H9 (cell line): ENCODE measurements at places on chromosomes 3 and 15. TPM values are rescaled to one million over a fixed set of nuclear protein-coding genes. Genes with fewer than 3 reads are reported as not detected.

- no peak for DNase-seq
- no peaks in the 10 kb centered on the region for H3K27me3 ChIP-seq
- H3K36me3 ChIP-seq, result peaks cover 12% of the 10 kb centered on the region
- H3K27ac ChIP-seq, result no peak overlapping the region
- no peaks in the 10 kb centered on the region for H3K4me1 ChIP-seq
- H3K4me3 ChIP-seq, result no peak overlapping the region
These were observed 30.7 kb upstream of the SLC24A5 start for GRCh38 chr15:48090115-48090514.

GRCh38 chr3:50323092-50323600 lies 601 bp upstream of the HYAL2 start:
- H3K4me3 ChIP-seq, result peak overlapping the region; percentile 85
- no peak overlapping the region for H3K27ac ChIP-seq
- DNase-seq, result no peak
- peaks cover 31% of the 10 kb centered on the region for H3K36me3 ChIP-seq
- peaks cover 6% of the 10 kb centered on the region; the same call in 1 of the 2 replicates for H3K4me1 ChIP-seq
- H3K27me3 ChIP-seq, result no peaks in the 10 kb centered on the region

- no peaks in the 10 kb centered on the region for H3K27me3 ChIP-seq
- H3K4me1 ChIP-seq, result peaks cover 2% of the 10 kb centered on the region; the same call in 1 of the 2 replicates
- no peak for DNase-seq
- H3K4me3 ChIP-seq, result no peak overlapping the region
- no peak overlapping the region for H3K27ac ChIP-seq
These were observed 5.0 kb upstream of the UBE2E1 start for GRCh38 chr3:23800731-23801130.

GRCh38 chr15:63035253-63035652 lies 7.3 kb upstream of the TPM1 start:
- H3K4me3 ChIP-seq, result no peak overlapping the region
- peaks cover 4% of the 10 kb centered on the region; the same call in 1 of the 2 replicates for H3K4me1 ChIP-seq
- no peak for DNase-seq
- no peaks in the 10 kb centered on the region for H3K27me3 ChIP-seq
- peaks cover 4% of the 10 kb centered on the region for H3K36me3 ChIP-seq

DNA sequence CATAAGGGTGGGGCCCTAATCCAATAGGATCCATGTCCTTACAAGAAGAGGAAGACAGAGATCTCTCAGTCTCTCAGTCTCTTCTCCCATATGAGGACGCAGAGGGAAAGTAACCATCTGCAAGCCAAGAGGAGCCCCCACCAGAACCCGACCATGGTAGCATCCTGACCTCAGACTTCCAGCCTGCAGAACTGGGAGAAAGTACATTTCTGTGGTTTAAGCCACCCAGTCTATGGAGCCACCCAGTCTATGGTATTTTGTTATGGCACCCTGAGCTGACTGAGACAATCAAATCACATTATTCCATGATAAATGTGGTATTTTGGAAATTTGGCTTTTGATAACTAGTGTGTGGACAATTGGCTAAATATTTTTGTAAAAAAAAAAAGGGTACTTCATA lies 101.5 kb upstream of the TMC3 start:
- H3K27me3 ChIP-seq, result no peaks in the 10 kb centered on the region
- no peaks in the 10 kb centered on the region for H3K4me1 ChIP-seq
- H3K36me3 ChIP-seq, result no peaks in the 10 kb centered on the region
- DNase-seq, result no peak
- H3K4me3 ChIP-seq, result no peak overlapping the region

DNA sequence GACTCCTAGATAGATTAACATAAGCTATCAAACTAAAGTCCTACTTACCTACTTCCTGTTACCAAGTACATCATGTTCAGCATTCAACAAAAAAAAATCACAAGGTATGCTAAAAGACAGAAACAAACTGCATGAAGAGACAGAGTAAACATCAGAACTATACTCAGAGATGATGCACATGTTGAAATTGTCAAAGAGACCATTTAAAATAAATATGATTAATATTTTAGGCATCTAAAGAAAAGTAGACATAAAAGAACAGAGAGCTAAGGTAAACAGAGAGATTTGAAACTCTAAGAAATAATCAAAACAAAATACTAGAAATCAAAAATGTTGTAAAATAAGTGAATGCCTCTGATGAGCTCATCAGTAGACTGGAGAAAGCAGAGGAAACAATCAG lies 224.8 kb upstream of the STAC start:
- no peak overlapping the region for H3K27ac ChIP-seq
- H3K36me3 ChIP-seq, result no peaks in the 10 kb centered on the region
- no peak overlapping the region for H3K4me3 ChIP-seq
- no peaks in the 10 kb centered on the region for H3K27me3 ChIP-seq
- H3K4me1 ChIP-seq, result peaks cover 6% of the 10 kb centered on the region; the same call in 1 of the 2 replicates

GRCh38 chr15:73907035-73907408 lies 19.2 kb upstream of the LOXL1 start:
- H3K27ac ChIP-seq, result no peak overlapping the region
- no peak for DNase-seq
- no peaks in the 10 kb centered on the region; the same call in 1 of the 2 replicates for H3K4me1 ChIP-seq

DNA sequence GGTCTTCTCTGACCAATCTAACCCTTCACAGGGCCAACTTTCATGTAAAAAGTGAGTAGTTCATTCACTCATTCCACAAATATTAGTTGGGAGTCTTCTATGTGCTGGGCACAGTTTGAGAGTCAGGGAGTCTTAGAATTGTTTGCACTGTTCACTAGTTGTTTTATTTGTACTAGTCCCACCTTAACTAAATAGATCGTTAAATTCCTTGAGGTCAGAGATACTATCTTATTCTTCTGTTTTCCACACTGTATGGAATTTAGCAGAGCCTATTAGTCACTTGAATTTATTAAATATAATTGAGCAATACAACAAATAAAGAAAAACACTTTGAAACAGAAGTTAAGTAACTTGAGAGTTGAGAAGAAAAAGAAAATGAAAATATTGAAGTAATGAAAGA lies 40.8 kb upstream of the SPTSSB start:
- no peak overlapping the region for H3K27ac ChIP-seq
- peaks cover 1% of the 10 kb centered on the region; the same call in 1 of the 2 replicates for H3K4me1 ChIP-seq
- no peak for DNase-seq
- H3K36me3 ChIP-seq, result peaks cover 8% of the 10 kb centered on the region
- no peaks in the 10 kb centered on the region for H3K27me3 ChIP-seq

GRCh38 chr3:184234224-184234623 lies 4.8 kb downstream of the VWA5B2 start:
- H3K4me1 ChIP-seq, result no peaks in the 10 kb centered on the region
- no peaks in the 10 kb centered on the region for H3K36me3 ChIP-seq
- peaks cover 27% of the 10 kb centered on the region for H3K27me3 ChIP-seq

GRCh38 chr15:47725906-47726305 lies 8.6 kb downstream of the SEMA6D start:
- DNase-seq, result no peak
- H3K4me3 ChIP-seq, result no peak overlapping the region
- H3K4me1 ChIP-seq, result no peaks in the 10 kb centered on the region
- no peaks in the 10 kb centered on the region for H3K27me3 ChIP-seq
- H3K36me3 ChIP-seq, result peaks cover 13% of the 10 kb centered on the region; the same call in 1 of the 2 replicates

DNA sequence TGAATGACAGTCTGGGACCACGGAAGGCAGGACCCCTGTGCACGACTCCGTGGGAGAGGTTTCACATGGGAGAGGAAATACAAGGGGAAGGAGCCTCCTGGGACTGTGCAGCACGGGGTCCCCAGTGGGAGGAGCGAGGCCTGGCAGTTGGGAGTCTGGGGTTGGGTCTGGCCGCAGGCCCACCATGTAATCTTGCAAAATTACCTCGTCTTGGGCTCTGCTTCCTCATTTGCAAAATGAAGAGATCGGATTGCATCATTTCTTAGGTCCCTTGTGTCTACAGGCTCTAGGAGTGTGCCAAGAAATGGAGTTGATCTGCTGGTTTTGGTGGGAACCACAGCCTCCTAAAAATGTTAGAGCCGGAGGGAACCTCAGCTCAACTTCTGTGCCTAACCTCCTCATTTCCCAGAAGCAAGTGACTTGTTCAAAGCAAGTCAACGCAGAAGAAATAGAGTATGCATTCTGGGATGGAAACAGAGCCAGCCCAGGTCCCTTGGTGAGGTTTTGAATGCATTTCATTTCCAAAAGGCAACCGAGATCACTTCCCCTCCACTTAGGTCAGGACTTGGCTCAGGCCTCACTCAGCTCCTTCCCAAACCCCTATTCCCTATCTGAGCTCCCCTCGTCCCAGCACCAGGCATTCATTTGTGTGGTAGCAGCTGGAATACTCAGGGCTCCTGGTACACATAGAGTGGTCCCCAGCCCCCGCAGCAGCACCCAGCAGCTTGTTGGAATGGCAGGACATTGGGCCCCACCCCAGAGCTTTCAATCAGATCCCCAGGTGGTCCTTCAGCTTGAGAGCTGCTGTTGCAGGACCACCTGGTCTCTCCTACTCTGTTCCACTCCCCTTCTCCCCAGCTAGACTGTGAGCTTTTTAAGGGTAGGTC lies 267.7 kb downstream of the XXYLT1 start:
- no peaks in the 10 kb centered on the region for H3K4me1 ChIP-seq
- no peak overlapping the region for H3K27ac ChIP-seq
- DNase-seq, result no peak
- no peak overlapping the region for H3K4me3 ChIP-seq

DNA sequence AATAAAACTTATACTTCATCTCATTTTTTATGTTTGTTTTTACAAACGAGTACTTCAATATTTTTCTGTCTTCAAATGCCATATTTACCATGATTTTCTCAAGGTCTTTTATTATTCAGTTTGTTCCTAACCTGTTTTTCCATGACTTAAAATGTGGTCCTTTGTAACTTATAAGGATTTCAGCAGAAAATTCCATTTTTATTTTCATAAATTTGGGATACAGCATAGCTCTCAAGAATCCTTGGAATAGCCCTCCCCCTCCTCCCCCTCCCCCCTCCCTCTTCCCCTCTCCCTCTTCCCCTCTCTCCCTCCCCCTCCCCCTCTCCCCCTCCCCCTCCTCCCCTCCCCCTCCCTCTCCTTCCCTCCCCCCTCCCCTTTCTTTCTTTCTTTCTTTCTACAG lies 14.9 kb upstream of the STX19 start:
- no peak overlapping the region for H3K4me3 ChIP-seq
- H3K27me3 ChIP-seq, result no peaks in the 10 kb centered on the region
- no peak overlapping the region for H3K27ac ChIP-seq
- H3K4me1 ChIP-seq, result no peaks in the 10 kb centered on the region
- peaks cover 45% of the 10 kb centered on the region for H3K36me3 ChIP-seq

DNA sequence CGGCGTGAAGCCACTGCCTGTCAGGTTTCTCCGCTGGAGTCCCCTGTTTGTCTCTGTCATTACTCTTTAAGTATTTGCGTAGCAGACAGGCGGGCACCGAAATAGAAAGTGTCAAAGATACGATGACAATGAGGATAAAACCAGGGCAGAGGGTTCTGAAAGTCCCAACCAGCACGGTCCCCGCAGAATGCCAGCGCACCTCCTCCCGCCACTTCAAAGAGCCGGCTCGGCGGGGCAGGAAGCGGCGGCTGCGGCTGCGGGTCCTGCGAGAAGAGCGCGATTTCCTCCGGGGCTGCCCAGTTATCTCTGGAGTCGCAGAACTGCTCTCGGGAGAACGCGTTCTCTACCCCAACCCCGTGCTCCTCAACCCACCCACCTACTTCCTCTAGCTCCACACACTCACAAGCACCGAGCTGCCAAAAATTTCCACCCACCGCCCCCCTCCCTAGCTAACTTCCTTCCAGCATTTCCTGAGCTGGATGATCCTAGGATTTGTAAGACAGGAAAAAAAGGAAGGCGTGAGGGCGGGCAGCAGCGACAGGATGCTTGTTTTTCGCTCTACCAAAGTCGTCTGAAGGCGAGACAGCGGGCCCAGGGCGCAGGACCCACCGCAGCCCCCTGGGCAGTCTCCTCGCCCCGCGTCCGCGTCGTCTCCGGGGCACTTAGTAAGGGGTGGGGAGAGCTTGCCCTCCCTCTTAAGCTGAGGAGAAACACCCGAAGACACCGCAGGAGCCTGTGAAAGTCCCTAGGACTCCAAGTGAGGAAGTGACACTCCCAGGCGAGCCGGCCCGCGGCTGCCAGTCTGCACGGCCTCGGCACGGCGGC lies at the start of gene ARHGAP31:
Gene ARHGAP31, plus strand, starts transcription at position 513 of the 825 bp plus-strand sequence. CDS start 522 bp downstream, outside the sequence.
- H3K27ac ChIP-seq, result no peak within 1 kb of the TSS
- no peaks in the 10 kb centered on the region for H3K36me3 ChIP-seq
- no peaks in the 10 kb centered on the region for H3K27me3 ChIP-seq
- peak within 1 kb of the TSS; percentile 87 for H3K4me3 ChIP-seq
- peak; percentile 73 for DNase-seq
- H3K4me1 ChIP-seq, result peaks cover 3% of the 10 kb centered on the region; the same call in 1 of the 2 replicates

GRCh38 chr3:152208439-152208838 lies 60.3 kb upstream of the MBNL1 start:
- no peak overlapping the region for H3K27ac ChIP-seq
- H3K27me3 ChIP-seq, result no peaks in the 10 kb centered on the region
- H3K4me1 ChIP-seq, result no peaks in the 10 kb centered on the region; the same call in 1 of the 2 replicates

DNA sequence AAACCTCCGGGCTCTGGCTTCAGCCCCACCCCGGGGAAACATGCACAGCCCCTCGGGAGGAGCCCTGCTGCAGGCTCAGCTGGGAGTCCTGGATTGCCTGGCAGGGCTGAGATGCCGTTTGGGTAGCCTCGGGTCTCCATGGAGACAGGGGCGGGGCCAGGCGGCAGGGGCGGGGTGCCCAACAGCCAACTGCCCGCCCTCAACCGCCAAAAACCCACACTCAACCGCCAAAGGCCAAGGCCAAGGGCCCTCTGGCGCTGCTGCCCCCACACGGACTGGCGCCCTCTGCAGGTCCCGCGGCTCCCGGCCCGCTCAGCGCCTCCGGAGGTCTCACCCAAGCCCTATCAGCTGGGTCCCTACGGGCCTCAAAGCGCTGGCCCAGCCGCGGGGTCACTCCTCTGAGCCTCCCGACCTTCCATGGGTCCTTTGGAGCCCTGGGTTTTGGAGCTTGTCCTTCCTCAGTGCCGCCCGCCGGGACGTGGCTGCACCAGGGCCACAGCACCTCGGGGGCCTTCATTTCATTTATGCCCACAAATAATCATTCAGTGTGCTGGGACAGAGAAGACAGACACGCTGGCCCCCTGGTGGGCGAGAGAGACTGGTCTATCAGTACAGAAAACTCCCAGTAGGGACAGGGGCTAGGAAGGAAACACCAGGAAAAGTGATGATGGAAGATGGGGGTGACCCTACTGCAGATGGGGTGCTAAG lies 33.5 kb upstream of the ACAD9 start:
- H3K4me1 ChIP-seq, result no peaks in the 10 kb centered on the region
- peak overlapping the region; percentile 48; the same call in 1 of the 3 replicates for H3K4me3 ChIP-seq
- peak; percentile 96 for DNase-seq
- H3K27ac ChIP-seq, result no peak overlapping the region
- H3K36me3 ChIP-seq, result 0 out of 2 replicates have a peak, but pooled peaks cover 2% of the 10 kb centered on the region

GRCh38 chr15:56042982-56043980 lies 49.9 kb upstream of the NEDD4 start:
- no peaks in the 10 kb centered on the region for H3K36me3 ChIP-seq
- peaks cover 4% of the 10 kb centered on the region; the same call in 1 of the 2 replicates for H3K4me1 ChIP-seq

- H3K4me3 ChIP-seq, result peak overlapping the region; percentile 40; the same call in 2 of the 3 replicates
- H3K27ac ChIP-seq, result peak overlapping the region; percentile 36
- no peaks in the 10 kb centered on the region for H3K27me3 ChIP-seq
- peak; percentile 57 for DNase-seq
- H3K4me1 ChIP-seq, result peaks cover 14% of the 10 kb centered on the region
These were observed 266.7 kb upstream of the ATP10A start for GRCh38 chr15:26129852-26130251.

CSPG5 gene
- total RNA-seq, result 5.4 and 5.7 TPM in 2 replicates

FANCD2OS gene
- total RNA-seq, result not detected in 2 replicates

SPTBN5 gene
- total RNA-seq, result 0.90 and 0.97 TPM in 2 replicates

VWA5B2 gene
- 2.7 TPM in 2 replicates for total RNA-seq

SPCS1 gene
- total RNA-seq, result 106 TPM in 2 replicates

CSPG4 gene
- 2.0 and 2.1 TPM in 2 replicates for total RNA-seq
